ENCODE measurements at places on chromosomes 1 and 21.
A peak's percentile ranks its signal among the peaks of the same experiment; 100 is the strongest.

DNA sequence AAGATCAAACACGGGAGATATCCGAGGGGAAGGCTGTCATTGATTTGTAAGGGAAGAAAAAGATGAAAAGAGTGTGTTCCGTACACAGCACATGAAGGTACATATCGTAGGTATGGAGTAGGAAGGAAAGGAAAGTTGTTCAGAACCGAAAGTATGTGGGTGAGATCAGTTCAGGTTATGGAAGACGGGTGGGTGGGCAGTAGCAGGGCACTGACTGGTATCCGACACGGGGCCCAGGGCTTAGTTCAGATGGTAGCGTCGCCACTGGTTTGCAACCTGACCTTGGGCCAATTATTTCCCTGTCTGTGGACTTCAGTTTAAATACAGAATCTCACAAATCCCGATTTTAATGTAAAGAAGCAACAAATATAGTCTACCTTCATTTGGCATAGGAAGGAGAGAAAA lies 27.8 kb upstream of the A3GALT2 start:
- peaks cover 10% of the 10 kb centered on the region for H3K36me3 ChIP-seq
- H3K4me3 ChIP-seq = peak overlapping the region; percentile 97
- H3K27ac ChIP-seq = peak overlapping the region; percentile 88
- H3K4me1 ChIP-seq = peaks cover 38% of the 10 kb centered on the region
- H3K27me3 ChIP-seq = no peaks in the 10 kb centered on the region

GRCh38 chr1:212777151-212777550 lies 14.4 kb downstream of the NSL1 start:
- H3K27ac ChIP-seq = no peak overlapping the region
- H3K36me3 ChIP-seq = peaks cover 50% of the 10 kb centered on the region
- H3K4me3 ChIP-seq = no peak overlapping the region
- no peak for DNase-seq

- no peak for DNase-seq
- peaks cover 22% of the 10 kb centered on the region for H3K27me3 ChIP-seq
- no peaks in the 10 kb centered on the region for H3K36me3 ChIP-seq
- peak within 1 kb of the TSS; percentile 82 for H3K4me3 ChIP-seq
- no peak within 1 kb of the TSS for H3K27ac ChIP-seq
These were observed at the start of gene WNT2B for GRCh38 chr1:112508278-112509004. Gene WNT2B, plus strand, starts transcription at chr1:112508965. Its CDS starts 298 bp downstream, at chr1:112509263.

GRCh38 chr1:55128418-55128995 lies 86.7 kb downstream of the USP24 start:
- H3K27ac ChIP-seq = peak overlapping the region; percentile 53
- H3K4me3 ChIP-seq = peak overlapping the region; percentile 14
- peaks cover 11% of the 10 kb centered on the region for H3K4me1 ChIP-seq
- peaks cover 45% of the 10 kb centered on the region for H3K36me3 ChIP-seq
- no peak for DNase-seq
- H3K27me3 ChIP-seq = no peaks in the 10 kb centered on the region

- peaks cover 52% of the 10 kb centered on the region for H3K36me3 ChIP-seq
- peak overlapping the region; percentile 87 for H3K4me3 ChIP-seq
- no peaks in the 10 kb centered on the region for H3K27me3 ChIP-seq
- peak overlapping the region; percentile 77 for H3K27ac ChIP-seq
These were observed 37.1 kb downstream of the PIK3CD start for GRCh38 chr1:9688599-9688998.

DNA sequence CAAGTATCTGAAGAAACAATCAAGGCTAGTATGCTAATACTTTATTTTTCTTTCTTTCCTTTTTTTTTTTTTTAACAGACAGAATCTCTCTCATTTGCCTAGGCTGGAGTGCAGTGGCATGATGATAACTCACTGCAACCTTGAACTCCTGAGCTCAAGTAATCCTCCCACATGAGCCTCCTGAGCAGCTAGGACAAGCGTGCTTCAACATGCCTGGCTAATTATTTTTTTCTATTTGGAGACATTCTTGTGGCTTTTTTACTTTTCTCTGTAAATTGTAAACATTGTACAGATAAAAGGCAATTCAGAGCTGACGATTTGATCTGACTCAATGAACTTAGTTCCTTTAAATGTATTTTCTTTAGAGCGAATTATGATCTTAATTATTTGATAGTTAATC lies 41.4 kb downstream of the CCDC18 start:
- DNase-seq = no peak
- H3K27ac ChIP-seq = no peak overlapping the region
- peaks cover 35% of the 10 kb centered on the region for H3K4me1 ChIP-seq
- H3K27me3 ChIP-seq = no peaks in the 10 kb centered on the region
- H3K36me3 ChIP-seq = peaks cover 38% of the 10 kb centered on the region

- no peak for DNase-seq
- H3K4me1 ChIP-seq = no peaks in the 10 kb centered on the region
- H3K27ac ChIP-seq = no peak overlapping the region
- H3K27me3 ChIP-seq = no peaks in the 10 kb centered on the region
- no peaks in the 10 kb centered on the region for H3K36me3 ChIP-seq
These were observed 105.4 kb upstream of the PDC start for GRCh38 chr1:186566140-186566855.

DNA sequence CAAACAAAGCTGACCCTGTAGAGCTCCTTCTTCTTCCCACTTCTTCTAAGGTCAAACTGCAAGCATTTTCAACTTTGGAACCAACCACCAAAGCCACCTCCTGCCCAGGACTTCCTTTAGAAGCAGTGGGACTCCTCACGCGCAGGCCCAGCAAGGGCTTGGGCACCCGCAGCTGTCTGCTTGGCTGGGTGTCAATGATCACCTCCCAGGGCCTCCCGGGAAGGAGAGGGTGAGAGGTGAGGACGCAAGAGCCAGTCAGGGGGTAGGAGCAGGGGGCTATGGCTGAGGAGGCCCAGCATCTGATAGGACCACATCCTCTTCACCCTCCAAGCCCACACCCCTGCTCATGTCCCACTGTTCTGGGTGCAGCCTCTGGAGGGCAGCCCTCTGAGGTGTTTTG lies 10.2 kb downstream of the KLHL21 start:
- no peak for DNase-seq
- peaks cover 67% of the 10 kb centered on the region for H3K36me3 ChIP-seq
- H3K4me3 ChIP-seq = no peak overlapping the region
- H3K27ac ChIP-seq = no peak overlapping the region
- H3K4me1 ChIP-seq = peaks cover 52% of the 10 kb centered on the region

- H3K27me3 ChIP-seq = peaks cover 27% of the 10 kb centered on the region
- H3K36me3 ChIP-seq = no peaks in the 10 kb centered on the region
- no peak overlapping the region for H3K27ac ChIP-seq
These were observed 29.1 kb upstream of the NEK2 start for GRCh38 chr1:211704543-211704942.

DNA sequence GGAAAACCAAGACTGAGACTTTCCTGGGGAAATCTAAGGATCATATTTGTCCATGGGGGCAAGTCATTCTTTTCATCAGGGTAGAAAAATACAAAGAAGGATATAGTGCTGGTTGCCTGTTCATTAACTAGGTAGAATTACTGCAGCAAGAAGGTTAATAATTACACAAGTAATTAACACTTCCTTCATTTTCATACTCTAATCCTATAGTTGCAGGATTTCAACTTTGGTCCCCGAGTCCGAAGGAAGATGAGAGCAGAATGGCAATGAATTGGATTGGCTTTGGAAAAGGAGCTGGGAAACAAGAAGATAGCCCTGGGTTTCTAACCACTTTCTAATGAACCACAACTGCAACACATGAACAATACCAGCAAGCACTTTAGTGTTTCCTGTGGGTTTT lies 199.2 kb upstream of the ESRRG start:
- H3K36me3 ChIP-seq = no peaks in the 10 kb centered on the region
- no peak for DNase-seq
- no peaks in the 10 kb centered on the region for H3K4me1 ChIP-seq
- no peak overlapping the region for H3K27ac ChIP-seq
- H3K27me3 ChIP-seq = no peaks in the 10 kb centered on the region

DNA sequence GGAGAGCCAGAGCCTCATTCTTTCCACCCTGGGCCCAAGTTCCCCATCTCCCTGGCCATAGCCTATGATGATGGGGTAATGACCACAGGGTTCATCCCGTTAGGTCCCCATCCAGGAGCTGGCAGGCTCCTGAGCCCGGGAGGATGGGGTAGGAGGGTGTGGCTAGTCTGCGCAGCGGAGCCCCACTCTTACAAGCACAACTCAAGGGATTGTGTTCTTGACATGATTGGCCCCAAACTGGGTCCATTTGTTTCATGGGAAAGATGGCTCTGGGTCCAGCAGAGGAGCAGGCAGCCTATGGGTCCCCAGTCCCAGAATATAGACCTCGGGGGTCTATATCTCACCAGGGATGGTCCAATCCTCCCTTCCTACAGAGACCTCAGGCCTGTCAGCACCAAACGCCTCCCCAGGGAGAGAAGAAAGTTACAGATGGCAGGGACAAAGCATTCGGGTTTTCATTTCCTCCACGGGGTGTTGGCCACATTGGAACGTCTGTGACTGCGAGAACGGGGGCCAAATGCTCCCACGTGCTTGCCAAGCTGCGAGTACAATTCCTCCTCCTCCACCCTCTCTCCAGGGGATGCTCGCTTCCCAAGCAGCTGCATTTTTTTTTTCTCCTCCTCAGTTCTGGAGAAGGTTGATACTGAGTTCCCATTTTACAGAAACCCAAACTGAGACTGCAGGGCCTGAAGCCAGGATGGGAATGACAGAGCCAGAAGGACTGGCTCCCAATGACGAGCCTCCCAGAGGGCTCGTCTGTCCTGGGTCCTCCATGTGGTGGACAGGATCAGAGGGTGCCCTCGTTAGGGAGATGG lies 71.0 kb downstream of the DHRS3 start:
- no peak for DNase-seq
- H3K4me3 ChIP-seq = no peak overlapping the region
- no peak overlapping the region for H3K27ac ChIP-seq
- H3K4me1 ChIP-seq = no peaks in the 10 kb centered on the region

DNA sequence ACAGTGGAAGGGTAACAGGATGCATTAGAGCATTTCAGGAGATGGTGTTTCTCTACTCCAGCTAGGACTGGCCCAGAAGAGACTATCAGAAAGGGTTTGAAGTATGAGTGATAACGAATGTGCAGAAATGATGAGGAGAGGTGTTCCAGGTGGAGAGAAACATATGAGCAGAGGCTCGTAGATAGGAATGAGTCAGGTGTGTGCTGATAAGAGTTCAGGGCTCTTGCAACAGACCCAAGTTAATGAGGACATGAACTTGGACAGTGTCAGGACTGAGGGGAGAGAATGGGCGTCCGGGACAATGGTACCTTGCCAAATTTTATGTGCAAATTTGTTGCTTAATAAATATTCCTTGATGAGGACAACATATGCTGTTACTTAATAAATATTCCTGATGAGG lies 183.9 kb upstream of the NFIA start:
- no peak overlapping the region for H3K27ac ChIP-seq
- no peak overlapping the region for H3K4me3 ChIP-seq

DNA sequence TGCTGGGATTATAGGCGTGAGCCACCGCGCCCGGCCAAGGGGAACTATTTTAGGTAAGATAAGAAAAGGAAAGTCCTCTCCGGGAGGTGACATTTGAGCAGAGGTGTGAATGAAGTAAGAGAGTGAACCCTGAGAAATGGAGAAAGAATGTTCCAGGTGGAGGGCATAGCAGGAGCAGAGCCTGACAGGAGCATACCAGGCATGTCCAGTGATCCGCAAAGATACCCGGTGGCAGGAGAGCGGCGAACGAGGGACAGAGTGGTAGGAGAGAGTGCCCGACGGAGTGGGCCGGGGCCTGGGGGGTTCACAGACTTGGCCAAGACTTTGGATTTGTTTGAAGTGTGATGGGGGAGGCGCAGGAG lies 7.9 kb upstream of the RPS6KA1 start:
- DNase-seq = no peak
- no peak overlapping the region for H3K4me3 ChIP-seq
- no peak overlapping the region for H3K27ac ChIP-seq

DNA sequence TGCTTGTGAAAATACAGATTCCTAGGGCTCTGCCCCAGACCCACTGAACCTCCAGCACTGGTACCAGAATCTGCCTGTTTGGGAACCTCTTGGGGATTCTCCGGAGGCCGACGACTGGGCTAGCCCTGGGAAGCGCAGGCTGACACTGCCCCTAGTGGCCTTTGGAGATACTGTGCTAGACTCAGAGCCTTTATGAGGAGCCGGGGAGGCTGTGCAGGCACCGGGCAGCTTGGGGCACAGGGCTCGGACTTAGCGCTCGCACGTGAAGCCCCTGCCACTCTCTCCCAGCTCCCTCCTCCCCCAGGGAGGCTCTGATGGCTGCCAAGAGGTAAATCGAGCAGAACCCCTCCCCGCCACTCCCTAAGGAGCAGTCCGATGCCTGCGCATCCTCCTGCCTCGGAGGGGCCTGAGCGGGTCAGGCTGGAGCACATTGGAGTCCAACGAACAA lies 144.6 kb upstream of the TNR start:
- no peaks in the 10 kb centered on the region for H3K36me3 ChIP-seq
- H3K27ac ChIP-seq = no peak overlapping the region
- no peak overlapping the region for H3K4me3 ChIP-seq
- H3K4me1 ChIP-seq = no peaks in the 10 kb centered on the region
- peaks cover 19% of the 10 kb centered on the region for H3K27me3 ChIP-seq
- DNase-seq = peak; percentile 11

GRCh38 chr1:217889401-217889800 lies 258.3 kb downstream of the SPATA17 start:
- H3K4me1 ChIP-seq = no peaks in the 10 kb centered on the region
- no peaks in the 10 kb centered on the region for H3K36me3 ChIP-seq
- H3K27ac ChIP-seq = no peak overlapping the region
- H3K27me3 ChIP-seq = no peaks in the 10 kb centered on the region
- DNase-seq = no peak
- no peak overlapping the region for H3K4me3 ChIP-seq

DNA sequence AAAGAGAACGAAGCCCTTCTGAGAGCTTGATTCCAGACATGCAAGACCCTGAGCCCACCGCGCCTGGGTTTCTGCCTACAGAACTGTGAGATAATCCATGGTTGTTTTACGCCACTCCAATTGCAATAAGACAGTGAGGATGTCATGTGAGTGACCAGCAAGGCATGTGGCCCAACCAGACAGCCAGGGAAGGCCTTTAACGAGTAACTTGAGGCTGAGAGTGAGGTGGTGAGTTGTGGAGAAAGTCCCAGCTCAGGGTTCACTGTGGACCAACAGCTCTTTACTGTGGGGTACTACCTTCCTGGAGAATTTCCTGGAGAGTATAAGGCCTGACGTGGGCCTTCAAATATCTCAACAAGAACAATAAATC lies 153.9 kb downstream of the ETS2 start:
- peaks cover 12% of the 10 kb centered on the region for H3K4me1 ChIP-seq
- no peak overlapping the region for H3K4me3 ChIP-seq
- DNase-seq = no peak
- H3K36me3 ChIP-seq = peaks cover 4% of the 10 kb centered on the region
- H3K27me3 ChIP-seq = peaks cover 9% of the 10 kb centered on the region
- no peak overlapping the region for H3K27ac ChIP-seq

GRCh38 chr1:204439621-204440375 lies 28.2 kb upstream of the PPP1R15B start:
- peak overlapping the region; percentile 65 for H3K27ac ChIP-seq
- H3K27me3 ChIP-seq = no peaks in the 10 kb centered on the region
- no peak overlapping the region for H3K4me3 ChIP-seq
- DNase-seq = no peak
- peaks cover 42% of the 10 kb centered on the region for H3K36me3 ChIP-seq

Data from stimulated activated naive B cell treated with anti-CD40 and anti-IgM and Interleukin-4, amounts not matched to agents 10 μg/mL and 1 μg/mL and 100 μg/mL, for 72 hours (primary cell).